ENCODE measurements at places on chromosomes 6 and 20.

DNA sequence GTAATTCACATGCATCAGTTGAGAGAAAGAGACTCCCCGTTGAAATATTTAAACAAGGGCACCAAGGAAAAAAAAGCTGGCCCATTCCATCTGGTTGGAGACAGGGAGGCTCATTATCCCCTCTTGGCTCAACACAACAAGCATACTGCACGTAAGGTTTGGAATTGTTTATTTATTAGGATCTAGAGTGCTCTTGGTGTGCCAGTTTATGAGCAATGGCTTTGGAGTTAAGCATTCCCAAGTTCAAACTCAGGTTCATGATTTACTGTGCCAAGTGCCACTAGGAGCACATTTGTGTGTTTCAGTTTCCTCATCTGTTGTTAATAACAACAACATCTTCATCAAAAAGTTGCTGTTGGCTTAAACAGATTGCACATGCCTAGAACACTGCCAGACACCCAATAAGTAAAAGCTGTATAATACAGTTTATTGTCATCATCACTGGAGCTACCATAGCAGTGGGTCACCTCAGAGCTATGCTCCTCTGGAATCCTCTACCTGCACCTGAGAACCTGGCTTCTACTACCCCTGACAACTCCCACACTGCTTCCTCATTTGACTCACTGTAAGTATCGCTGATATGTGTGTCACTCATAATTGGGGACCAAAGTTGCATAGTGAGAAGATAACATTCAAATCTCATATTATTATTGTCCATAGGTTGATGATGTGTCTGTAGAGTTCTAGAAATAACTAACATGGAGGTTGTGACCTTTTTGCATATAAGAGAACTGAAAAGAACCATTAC is 5.4 kb downstream of the SLC17A3 start:
- DNase-seq, result no peak

DNA sequence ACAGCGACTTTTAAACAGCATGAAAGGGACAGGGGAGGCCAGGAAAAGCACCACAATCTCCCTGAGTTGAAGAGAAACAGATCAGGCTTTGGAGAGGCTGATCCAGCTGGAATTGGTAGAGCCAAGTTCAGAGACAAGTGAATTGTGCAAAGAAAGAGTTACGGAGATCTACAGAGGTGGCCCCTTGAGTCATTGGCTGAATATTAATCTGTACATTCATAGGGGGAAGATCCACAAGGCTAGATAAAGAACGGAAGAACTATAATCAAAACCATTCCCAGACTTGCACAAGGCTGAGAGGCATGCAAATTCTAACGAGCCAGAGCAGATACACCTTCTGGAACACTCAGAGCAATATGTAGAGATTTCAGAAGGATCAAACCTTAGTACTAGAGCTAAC is 14.2 kb upstream of the FOXQ1 start:
- no peak for DNase-seq

DNA sequence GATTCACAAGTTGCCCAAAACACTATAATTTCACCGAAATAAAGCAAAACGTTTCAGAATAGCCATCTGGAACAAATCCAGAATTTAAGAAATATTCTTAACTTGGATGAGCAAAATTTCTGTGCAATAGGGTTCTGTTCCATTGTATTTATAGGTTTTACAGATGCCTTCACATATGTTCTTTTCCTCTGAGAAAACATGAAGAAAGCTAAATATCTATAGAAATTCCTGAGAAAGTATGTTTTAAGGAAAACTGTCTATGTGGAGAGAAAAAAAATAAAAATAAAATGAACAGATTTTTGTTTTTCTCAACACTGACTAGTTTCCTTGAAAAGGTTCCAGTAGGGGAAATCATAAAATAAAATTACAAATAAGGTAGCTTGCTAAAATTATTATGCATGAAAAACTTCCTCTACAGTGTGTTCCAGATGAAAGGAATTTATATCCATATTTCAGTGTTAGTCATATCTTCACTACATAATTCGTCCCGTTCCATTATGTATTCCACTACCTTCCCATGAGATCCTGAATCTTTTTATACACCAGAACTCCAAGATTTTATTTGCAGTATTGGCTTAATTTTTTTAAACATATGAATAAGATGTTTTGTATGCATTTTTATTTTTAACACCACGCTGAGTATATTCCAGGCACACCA is 42.4 kb upstream of the TMX4 start:
- DNase-seq, result no peak

GRCh38 chr6:163187201-163187600 is 227.3 kb upstream of the QKI start:
- no peak for DNase-seq

DNA sequence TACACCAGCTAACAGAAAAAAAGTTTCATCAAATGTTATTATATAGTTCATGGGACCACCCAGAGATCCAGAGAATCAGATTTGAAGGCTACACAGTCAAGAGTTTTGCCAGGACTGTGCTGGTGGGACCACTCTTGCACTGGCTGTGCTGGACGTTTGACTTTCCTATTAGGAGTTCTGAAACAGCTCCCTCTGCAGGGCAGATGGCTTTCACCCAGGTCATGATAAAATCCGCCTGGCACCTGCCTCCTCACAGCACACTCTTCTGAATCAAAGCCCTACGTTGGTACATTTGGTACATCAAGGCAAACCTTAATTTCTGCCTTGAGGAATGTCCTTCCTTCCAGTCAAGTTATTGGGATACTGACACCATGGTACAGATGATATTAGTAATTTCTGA is 302.1 kb downstream of the ZNF217 start:
- no peak for DNase-seq

DNA sequence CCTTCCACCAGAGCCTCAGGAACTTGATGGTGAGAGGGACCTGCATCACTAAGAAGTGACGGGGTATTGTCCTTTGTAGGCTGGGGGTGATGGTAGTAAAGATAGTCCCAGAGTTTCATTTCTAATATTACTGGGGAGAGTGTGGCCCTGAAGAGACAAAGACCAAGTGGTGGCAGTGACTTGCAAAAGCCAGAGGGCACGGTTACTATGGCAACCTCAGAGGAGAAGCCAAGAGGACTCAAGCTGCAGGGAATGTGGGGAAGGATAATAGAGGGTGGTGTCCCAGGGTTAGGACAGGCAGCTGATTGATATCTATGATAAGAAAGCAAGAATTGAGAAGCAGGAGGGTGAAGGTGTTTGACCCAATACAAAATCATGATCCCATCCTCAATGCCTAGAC is 42.5 kb downstream of the HLA-G start:
- DNase-seq, result no peak

- no peak for DNase-seq
Measured at GRCh38 chr6:142545147-142545546, 243.3 kb downstream of the ADGRG6 start.

GRCh38 chr20:47753576-47754387 is 31.5 kb downstream of the SULF2 start:
- no peak for DNase-seq

DNA sequence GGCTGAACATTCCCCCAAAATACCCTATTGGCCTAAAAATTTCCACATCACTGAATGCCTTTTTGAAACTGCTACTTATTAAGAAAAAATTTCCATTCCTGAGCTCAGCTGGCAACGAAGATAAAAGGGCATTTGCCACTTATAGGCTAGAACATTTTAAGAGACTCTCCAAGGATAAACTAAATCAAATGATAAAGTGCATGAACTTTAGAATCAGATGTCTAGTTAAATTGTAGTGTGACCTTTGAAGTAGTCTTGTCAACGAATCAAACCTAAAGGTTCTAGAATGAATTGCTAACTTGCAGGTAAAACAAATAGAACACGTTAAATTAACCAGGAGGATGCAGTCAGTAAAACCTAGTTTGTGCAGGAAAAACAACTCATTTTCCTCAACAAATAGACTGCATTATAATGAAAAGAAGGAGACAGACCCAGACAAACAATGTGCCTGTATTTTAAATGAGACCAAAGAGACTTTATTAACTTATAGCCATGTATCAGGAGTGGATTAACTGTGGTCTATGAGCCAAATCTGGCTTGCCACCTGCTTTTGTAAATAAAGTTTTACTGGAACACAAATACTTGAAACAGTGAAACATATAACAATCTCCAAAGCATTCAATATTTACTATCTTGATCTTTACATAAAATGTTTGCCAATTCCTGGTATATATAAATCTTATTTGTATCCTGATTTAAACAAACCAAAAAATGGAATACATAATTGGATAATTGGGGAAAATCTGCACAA is 184.4 kb downstream of the MEI4 start:
- no peak for DNase-seq
